Hair follicular keratinocyte (primary cell): ENCODE measurements at places on chromosomes 4 and X. TPM values are rescaled to one million over a fixed set of nuclear protein-coding genes. Genes with fewer than 3 reads are reported as not detected.

The TENM3 gene
- 9.8 and 16.1 TPM in 2 replicates for total RNA-seq

The DSPP gene
- not detected in 2 replicates for total RNA-seq

The PAGE1 gene
- total RNA-seq = not detected in 2 replicates

The MND1 gene
- total RNA-seq = 7.2 and 17.0 TPM in 2 replicates

The S100G gene
- total RNA-seq = not detected in 2 replicates

The HSFX4 gene
- not detected in 2 replicates for total RNA-seq

The KIT gene
- not detected in 2 replicates for total RNA-seq

The F11 gene
- total RNA-seq = not detected in 2 replicates
